ENCODE measurements at places on chromosomes 3 and 15.

- DNase-seq: no peak
These were observed 72.0 kb downstream of the HCN4 start for GRCh38 chr15:73296609-73297353.

GRCh38 chr15:75928680-75929608 is 25.3 kb downstream of the FBXO22 start:
- no peak for DNase-seq

GRCh38 chr3:109642025-109642424 is 304.7 kb upstream of the DPPA4 start:
- no peak for DNase-seq

GRCh38 chr15:99057697-99058420 is 47.0 kb upstream of the SYNM start:
- DNase-seq: no peak

DNA sequence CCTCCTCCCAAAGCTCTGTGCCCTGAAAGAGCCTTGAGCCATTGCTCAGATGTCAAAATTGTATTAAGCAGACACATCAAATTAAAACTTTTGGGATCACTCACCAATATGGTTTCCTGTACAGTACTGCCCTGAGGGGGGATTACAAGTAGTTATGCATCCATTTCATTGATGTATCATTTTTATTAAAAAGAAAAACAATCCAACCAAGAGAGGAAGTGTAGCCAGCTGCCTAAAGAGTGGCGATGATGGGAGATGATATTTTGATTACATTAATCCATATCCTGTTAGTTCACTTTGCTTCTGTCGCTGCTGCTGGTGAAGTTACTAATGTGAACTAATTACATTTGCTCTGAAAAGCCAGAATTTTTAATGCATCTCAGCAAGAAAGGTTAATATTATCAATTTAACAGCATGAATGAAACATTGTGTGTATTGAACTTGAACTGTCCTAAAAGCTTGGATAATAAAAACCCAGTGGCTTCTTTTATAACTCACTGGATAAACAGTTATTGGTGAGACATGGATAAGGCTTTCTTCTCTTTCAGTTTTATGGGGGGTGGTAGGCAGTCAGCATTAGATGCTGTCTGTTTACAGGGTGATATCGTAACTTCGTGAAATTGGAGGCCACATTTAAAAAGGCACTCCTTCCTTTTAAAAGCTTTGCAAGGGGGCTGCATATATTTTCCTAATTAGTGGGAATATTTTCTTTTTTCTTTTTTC is 87.7 kb downstream of the IGF1R start:
- no peak for DNase-seq

DNA sequence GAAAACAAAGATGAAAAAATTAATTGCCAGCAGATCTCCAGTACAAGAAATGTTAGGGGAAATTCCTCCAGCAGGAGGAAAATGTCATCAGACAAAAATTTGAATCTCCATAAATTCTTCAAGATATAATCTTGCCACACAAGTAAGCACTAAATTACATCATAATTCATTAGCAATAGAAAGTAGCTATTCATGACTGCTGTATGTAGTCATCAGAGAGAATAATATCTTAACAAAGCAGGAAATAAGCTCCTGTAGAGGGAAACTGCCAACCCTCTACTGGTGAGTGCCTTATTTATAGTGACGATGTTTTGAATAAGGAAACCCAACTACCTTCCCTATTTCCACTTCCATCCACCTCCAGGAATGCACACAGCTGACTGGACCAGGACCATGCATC is 15.8 kb upstream of the SLC27A2 start:
- DNase-seq: no peak

- DNase-seq: no peak
These were observed 11.0 kb downstream of the LIMD1 start for GRCh38 chr3:45605534-45605933.

Data from activated CD8-positive, alpha-beta memory T cell treated with anti-CD3 and anti-CD28 coated beads, Interleukin-2, amount 50 U/mL, for 48 hours (primary cell).